ENCODE measurements at places on chromosomes 7 and 10.

- DNase-seq, result no peak
Observed at GRCh38 chr10:71536332-71536731, 139.6 kb downstream of the CDH23 start.

GRCh38 chr7:132436121-132436520, 140.1 kb downstream of the PLXNA4 start:
- no peak for DNase-seq

GRCh38 chr10:128576943-128577670, 450.9 kb upstream of the MKI67 start:
- DNase-seq, result no peak

- DNase-seq, result no peak
Observed at GRCh38 chr10:33334805-33335550, 511 bp upstream of the NRP1 start.

DNA sequence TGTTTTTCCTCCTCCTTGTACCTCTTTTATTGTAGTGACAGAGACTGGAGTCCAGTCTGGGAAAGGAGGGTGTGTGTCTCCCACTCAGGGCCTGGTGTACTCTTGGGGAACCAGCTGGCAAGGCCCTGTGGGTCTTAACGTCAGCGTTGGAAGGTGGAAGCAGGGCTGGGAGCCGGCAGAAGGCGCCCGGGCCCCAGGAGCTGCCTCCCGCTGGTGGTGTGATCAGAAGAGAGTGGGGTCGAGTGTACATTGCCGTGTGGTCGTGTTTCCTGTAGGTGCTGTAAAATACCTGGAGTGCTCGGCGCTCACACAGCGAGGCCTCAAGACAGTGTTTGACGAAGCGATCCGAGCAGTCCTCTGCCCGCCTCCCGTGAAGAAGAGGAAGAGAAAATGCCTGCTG, 45.7 kb downstream of the DAGLB start:
- no peak for DNase-seq

GRCh38 chr10:4024027-4024426, 239.0 kb upstream of the KLF6 start:
- no peak for DNase-seq

GRCh38 chr7:80581486-80582260, 56.8 kb upstream of the CD36 start:
- DNase-seq, result peak; percentile 25

DNA sequence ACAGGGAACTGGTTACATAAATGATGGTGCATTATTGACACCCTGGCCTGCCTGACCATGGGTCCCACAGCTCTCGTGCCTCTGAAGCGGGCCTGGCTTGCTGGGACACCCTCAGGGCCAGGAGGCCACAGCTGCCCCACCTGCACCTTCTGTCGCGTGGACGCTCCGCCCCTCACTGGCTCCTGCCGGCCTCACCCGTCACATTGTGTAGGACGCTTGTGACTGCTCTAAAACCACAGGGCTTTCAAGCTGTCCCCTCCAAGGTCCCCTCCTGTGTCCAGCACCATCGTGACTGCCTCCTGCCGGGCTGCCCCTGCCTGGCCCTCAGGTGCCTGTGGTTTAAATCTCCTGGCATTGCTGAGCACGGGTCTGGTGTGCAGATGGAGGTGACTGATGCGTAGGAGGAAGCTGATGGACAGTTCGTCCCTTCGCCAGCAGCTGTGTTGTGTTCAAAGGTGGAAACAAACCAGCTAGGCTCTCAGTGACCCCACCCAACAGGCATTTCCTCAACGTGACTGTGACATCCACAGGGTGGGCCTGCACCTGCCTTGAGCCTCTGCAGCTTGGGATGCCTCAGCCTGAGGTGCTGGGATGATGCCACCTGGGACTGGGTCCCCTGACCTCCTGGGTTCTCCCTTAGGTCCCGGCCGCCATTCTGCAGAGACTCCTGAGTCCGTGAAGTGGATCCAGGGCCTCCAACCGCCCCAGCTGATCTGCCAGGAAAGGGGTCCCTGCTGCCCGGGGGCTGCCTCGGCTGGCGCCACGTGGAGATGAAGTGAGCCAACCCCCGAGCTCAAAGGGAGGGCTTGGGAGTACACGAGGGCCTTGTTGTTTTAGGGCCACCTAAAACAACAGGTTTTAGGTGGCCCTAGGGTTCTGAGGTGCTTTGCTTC, 148.5 kb downstream of the WDR37 start:
- DNase-seq, result no peak

GRCh38 chr7:128042012-128042411, 10.8 kb upstream of the LRRC4 start:
- no peak for DNase-seq

- DNase-seq, result no peak
Observed at GRCh38 chr7:115676080-115676479, 354.5 kb downstream of the TFEC start.

DNA sequence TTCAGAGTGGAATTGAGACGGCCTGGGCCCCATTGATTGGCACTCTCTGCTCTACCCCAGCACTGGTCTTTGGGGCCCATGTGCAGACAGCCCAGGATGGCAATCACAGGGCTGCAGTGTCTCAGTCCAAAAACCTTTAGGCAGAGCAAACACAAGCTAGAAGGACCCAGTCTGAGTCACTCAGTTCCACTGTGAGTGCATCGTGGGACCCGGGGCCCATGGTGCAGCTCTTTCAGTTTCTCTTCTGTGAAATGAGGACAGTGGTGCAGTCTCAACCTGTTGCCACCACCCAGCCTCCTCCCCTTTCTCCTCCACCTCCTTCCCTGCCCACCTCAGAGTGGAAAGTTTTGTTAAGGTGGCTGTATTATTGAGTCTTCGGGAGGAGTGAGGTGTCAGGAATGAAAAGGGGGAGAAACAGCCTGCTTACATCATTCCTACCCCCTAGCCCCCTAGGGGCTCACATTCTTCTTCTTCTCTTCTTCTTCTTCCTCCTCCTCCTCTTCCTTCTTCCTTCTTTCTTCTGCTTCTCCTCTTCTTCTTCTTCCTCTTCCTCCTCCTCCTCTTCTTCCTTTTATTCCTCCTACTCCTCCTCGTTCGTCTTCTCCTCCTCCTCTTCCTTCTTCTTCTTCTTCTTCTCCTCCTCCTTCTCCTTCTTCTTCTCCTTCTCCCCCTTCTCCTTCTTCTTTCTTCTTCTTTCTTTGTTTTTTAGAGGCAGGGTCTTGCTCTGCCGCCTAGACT, 19.5 kb upstream of the CARD11 start:
- no peak for DNase-seq

DNA sequence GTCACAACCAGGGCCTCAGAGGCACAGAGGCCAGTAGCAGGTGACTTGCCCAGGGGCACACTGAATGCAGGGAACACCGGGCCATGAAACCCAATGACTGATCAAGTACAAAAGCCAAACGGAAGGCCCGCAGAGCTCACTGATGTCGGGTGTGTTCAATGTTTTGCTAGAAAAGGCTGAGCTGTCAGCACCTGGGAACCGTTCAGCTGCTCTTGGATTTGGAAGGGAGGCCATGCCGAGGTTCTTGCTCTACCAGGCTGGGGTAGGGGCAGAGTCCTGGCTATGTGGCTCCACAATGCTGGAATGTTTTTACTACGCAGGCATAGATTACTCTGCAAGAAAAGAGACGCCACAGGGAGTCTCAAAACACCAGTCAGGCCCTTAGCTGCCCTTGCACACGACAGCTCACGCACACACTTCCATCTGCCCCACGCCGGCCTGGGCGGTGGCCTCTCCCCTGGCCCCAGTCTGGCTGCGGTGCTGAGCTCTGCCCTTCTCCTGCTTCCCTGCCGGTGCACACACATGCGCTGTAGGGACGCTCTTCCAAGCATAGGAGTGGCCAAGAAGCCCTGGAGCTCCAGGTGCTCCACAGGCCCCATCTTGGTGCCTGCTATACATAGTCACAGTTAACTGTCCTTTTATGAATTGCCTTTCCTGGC, 79.9 kb downstream of the ZRANB1 start:
- no peak for DNase-seq

GRCh38 chr10:19920075-19920726, 104.0 kb downstream of the PLXDC2 start:
- no peak for DNase-seq

GRCh38 chr10:113576852-113577251, 24.0 kb downstream of the HABP2 start:
- no peak for DNase-seq

DNA sequence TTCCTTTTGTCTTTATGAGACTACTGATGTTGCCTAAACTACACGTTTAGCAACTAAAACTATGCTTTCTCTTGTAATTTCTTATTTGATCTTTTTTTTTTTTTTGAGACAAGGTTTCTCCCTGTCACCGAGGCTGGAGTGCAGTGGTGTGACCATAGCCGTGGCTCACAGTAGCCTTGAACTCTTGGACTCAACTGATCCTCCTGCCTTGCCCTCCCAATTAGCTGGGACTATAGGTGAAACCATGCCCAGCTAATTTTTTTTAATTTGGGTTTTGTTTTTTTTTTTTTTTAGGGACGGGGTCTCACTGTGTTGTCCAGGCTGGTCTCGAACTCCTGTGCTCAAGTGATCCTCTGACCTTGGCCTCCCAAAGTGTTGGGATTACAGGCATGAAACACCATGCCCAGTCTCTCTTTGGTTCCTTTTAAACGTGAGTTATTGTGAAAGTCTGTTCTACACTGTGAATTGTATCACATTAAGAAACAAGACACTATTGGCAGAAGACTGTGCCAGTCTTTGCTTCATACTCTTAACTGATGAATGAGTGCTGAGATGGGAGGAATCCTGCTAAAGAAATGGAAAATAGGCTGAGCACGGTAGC, 6.4 kb downstream of the TMEM248 start:
- no peak for DNase-seq

DNA sequence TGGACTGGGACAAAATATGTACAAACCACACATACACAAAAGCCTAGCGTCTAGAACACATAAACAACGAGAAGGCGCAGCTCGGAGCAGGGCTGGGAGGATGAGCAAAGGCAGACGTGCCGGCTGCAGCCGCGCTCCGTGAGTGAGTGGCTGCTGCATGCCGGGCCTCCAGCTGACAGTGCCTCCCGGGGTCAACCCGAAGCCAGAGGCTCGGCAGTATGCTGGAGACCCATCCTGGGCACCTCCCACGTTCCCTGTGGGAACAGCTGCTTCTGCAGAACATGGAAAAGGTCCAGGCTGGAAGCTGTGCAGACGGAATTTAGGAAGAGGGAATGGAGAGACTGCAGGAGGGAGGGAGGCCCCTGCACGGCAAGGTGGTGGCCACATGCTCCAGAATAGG, 3.6 kb upstream of the GPR146 start:
- DNase-seq, result no peak

GRCh38 chr7:2399848-2400587, 3.4 kb upstream of the CHST12 start:
- peak; percentile 82 for DNase-seq

DNA sequence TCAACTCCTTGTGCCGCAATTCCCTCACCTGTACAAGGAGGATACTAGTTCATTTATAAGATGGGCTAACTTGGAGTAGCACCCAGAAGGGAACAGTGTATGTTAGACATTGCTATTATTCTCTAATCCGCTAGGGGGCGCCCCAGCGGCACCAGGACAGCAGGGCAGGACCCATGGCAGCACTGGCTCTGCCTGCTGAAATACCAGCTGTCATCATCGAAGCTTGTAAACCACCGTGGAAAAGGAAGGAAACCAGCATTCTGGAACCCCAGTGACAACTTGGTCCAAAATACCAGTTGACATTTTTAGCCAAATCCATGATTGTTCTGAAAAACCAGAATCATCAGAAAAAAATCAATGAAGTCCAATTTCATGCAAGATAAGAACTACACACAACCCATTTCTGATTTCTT, 134.4 kb downstream of the ITGA8 start:
- peak; percentile 2 for DNase-seq

DNA sequence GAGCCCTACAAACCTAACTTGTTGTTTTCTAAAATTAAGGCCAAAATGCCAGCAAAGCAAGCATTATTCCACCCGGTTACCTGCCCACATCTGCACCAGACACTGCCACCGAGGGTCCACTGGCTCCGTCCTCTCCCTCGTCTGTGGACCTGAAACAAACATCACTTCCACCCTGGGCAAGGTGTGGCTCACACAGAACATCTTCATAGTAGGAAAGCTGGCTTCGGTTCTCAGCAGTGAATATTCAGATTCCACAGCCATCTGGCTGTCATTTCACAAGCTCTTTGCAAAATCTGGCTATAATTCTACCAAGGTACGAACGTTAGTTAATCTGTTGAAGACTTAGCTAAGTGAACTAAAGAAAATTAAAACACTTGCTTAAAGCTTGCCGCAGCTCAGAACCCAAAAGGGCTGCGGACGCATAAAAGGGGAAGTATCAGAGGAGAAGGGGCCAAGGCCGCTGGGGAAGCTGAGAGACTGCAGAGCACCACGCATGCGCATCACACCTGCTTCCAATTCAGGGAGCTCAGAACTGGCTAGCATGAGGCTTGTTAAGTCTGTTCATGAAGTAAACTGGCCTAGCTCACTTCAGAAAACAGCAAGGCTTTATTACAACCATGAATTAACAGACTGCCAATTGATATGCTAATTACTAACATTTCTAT, 46.1 kb downstream of the PTPRN2 start:
- no peak for DNase-seq

DNA sequence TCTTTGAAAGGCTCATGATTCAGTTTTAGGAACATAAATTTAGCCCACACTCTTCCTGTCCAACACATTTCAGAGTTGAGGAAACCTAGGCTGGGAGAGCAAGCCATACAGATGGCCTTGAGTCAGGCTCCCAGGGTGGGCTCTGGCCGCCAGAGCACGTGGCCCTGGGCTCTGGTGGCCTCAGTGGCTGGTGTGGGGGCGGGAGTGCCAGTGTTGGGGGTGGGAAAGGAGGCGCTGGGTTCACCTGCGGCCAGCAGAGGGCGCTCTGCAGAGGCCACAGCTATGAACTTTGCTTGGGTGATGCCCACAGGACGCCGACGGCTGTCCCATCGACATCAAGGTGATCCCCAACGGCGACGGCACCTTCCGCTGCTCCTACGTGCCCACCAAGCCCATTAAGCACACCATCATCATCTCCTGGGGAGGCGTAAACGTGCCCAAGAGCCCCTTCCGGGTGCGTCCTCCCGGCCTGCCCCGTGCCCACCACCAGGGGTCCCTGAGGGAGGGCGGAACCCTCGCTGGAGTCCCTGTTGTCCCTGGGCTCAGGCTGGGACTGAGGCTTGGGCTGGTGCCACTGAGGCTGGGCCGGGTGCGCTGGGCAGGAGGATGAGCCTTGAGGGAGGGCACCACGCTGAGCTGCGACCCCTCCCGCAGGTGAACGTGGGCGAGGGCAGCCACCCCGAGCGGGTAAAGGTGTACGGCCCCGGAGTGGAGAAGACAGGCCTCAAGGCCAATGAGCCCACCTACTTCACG, 11.9 kb downstream of the FLNC start:
- DNase-seq, result no peak

Data from kidney epithelial cell (primary cell).